ENCODE measurements at places on chromosomes 5 and 9.

DNA sequence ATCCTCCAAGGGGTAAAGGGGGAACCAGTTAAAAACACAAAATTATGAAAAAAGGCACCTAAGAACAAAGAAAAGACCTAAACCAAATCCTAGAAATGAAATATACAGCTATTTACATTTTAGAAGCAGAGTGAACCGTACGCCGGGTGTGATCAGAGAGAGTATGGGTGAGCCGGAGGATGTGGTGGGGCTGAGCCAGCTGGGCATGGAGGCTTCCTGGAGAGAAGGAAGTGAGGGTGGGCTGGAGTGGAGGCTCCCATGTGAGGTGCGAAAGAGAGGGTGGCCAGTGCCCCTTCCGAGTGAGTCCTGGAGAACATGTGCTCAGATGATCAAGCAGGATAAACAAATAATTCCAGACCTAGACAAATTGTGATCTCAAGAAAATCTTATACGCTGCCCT, 111.6 kb downstream of the CACNA1B start:
- no peak for DNase-seq

DNA sequence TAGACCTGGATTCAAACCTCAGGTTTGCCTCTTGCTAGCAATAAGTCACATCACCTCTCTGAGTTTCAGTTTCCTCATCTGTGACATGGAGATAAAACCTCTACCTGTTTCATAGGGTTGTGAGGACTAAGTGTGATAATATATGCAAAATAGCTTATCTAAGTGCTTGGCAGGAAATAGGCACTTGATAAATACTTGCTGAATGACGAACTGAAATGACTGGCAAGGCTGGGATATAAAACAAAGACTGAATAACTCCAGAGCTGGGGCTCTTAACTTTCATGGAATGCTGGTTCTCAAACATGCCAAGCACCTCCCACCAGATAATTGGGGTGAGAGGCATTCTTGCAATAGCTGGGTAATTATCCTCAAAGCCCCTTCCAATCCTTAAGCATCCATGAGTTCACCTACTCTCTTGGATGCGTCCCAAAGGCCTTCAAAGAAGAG, 87.6 kb downstream of the ADRB2 start:
- DNase-seq: no peak

GRCh38 chr5:67774267-67774552, 441.3 kb upstream of the PIK3R1 start:
- DNase-seq: no peak

- no peak for DNase-seq
Observed at GRCh38 chr5:86757824-86758223, 140.1 kb downstream of the COX7C start.

DNA sequence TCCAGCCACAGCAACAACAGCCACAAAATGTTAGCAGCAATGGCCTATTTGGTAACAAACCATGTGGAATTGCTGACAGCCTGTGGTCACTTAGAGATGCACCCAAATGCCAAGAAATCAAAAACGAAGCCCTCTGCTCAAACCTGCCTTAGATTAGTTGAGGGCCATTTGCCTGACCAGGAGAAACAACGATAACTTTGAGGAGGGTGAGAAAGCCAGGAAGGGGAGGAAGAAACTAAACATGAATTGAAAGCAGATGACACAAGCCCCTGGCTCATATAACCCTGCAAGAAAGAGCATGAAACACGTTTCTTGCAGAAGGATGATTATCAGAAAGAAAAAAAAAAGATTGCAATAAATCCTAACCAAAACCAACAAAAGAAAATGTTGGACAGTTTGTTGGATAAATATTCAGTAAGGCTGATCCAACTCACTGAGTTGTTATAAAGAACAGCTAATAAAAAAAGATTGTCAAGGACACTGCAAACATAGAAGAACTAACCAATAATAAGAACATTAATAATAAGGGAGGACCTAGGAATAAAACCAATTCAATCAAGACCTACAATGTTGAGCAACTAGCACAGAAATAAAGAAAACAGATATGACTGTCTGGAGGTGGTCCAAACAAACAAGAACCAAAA, 140.5 kb upstream of the SLC30A5 start:
- no peak for DNase-seq

All from activated T-cell treated with anti-CD3 and anti-CD28 coated beads, Interleukin-2, amount 50 U/mL, for 4 hours (primary cell).